NCI-H2107 (cell line): ENCODE measurements at places on chromosomes 2 and 18.

- no peak for DNase-seq
Measured at GRCh38 chr2:227365833-227366232, 13.3 kb downstream of the TM4SF20 start.

- no peak for DNase-seq
Measured at GRCh38 chr2:136375017-136375901, 257.3 kb upstream of the CXCR4 start.

DNA sequence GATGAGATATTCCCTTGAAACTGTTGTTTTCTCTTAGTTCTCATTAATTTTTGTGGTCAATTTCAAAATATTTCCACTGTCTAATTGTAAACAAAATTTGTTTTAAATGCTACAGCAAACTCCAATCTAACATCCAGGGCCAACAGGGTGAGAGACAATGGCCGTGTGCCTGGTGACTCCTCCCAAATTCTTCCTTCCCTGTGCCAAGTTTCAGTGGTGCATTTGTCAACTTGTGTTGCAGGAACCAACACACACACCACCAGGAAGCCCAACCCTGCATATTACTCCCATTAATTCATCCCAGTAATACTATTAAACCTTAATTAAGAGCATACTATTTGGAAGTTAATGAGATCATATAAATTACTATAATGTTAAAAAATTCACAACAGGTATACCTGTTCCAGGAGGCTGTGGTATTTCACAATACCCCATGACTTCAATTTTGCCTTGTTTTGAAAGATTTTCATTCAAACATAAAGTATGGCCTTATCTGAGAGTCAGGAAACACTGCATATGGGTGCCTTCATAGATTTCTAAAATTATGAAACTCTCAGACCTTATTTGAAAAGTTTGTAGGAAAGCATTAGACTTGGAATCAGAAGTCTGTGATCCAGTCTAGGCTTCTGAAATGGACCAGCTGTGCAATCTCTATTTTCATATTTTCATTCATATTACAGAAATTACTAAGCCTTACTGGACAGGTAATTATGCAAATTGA is 1.1 kb downstream of the SERPINB2 start:
- DNase-seq, result no peak

DNA sequence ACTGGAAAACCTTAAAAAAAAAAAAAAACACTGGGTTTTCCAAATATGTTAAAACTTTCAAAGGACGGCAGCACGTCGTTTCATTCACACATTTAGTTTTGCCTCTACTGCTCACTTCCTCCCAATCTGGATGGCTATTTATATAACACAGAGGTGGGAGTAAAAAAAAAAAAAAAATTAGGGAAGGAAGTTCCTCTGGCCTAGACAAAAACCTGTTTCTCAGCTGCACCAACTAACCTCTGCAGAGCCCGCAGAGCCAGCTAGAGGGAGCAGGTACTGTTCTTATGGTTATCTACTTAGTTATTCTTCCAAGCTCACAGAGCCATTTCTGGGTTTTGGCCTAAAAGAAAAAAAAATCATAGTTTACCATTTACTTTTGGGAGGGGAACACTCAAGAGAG is 28.1 kb downstream of the SLC1A4 start:
- no peak for DNase-seq

DNA sequence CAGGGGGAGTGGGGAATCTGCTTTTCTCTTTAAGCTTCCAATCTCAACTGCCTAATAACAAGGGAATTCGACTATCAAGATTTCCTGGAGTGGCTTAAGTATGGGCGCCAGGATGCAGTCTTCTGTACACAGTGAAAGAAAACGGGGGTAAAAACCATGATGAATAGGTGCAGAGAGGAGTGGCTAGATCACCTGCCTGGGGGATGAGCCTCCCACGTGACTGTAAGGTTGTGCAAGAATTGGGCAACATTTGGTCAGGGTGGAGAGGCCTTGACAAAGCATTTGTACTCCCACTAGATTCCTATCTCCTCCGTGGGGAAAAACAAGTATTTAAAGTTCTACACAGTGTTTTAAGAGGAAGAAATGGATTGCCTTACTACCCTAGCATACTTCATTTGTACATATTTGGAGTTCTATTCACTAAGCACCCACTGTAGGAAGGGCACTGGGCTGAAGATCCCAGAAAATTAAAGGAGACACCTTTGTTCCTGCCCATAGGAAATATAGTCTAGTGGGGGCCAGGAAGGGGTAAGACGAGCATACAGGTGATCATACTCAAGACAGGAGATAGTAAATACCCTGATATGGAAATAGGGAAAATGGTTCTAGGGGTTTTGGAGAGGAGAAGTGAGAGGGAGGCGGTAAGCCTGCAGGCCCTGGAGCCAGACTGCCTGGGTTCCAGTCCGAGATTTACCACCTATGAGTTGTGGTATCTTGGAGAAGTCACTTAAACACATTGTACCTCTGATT is 29.2 kb downstream of the EPAS1 start:
- no peak for DNase-seq

- DNase-seq, result no peak
Measured at GRCh38 chr2:26229595-26229994, 14.8 kb downstream of the HADHA start.

DNA sequence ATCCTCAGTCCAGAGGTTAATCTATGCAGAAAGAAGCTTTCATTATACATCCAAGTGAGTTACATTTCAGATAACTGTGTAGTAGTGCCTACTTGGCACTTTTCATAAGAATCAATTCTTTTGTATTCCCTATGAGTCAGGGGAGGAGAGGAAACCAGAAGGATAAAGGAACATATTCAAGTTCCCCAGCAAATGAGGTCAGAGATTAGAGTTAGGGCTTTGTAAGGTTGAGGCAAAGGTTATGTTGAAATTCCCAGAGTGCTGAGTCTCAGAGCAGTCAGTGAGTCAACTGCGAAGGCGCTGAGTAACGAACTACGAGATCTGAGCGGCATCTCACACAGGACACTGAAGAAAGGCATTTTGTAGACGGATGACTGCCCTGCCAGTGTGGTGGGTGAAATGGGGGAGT is 25.1 kb upstream of the ME2 start:
- no peak for DNase-seq

- DNase-seq, result no peak
Measured at GRCh38 chr18:23958036-23958435, 56.5 kb upstream of the TTC39C start.

DNA sequence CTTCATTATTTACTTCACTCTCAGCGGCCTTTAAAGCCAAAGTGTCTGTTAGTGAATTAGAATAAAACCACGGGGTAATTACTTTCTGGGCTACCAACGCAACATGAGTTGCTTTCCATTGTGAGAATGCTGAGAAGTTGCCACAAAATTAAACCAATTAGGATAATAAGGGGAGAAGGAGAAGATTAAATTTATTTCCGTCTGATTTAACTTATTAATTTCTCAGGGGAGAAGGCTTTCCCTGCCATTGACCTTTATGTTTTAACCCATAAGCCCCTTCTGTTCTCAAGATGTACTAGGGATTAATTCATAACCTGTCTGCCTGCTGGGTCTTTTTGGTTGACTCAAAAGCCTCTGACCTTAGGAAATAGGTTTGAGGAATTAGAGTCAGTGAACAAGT is 42.3 kb upstream of the IGFBP5 start:
- DNase-seq, result no peak

GRCh38 chr2:86284987-86285386 is 52.4 kb downstream of the REEP1 start:
- no peak for DNase-seq

DNA sequence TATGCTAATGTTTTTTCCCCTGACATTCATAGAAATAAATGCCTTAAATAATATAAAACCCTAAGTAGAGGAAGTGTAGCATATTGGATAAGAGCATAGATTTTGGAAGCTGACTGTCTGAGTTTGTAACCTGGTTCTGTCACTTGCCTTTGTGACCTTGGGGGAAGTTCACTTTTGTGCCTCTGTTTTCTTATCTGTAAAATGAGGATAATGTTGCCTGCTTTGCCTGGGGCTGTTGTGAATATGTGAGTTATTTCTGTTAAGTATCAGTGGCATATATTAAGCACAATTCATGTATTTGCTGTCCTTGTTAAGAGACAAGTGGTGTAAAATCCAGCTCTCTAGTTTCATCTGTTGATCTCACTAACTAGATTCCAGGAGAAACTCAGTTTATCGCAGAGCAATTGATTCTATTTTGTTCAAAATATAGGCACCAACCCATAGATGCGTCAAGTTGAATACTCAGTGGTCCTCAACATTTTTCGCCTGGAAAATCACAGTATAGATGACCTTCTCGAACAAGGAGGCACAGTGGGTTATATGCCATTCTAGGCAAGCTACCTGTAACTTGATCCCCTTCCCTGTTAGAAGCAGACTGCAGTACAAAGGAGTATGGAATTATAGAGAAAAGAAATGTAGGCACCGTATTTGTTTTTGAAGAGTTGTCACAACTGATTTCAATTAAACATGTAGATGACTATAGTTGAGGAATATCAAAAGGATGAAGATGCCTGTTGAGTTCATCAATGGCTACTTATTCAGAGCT is 67.0 kb downstream of the SOCS6 start:
- DNase-seq, result no peak

DNA sequence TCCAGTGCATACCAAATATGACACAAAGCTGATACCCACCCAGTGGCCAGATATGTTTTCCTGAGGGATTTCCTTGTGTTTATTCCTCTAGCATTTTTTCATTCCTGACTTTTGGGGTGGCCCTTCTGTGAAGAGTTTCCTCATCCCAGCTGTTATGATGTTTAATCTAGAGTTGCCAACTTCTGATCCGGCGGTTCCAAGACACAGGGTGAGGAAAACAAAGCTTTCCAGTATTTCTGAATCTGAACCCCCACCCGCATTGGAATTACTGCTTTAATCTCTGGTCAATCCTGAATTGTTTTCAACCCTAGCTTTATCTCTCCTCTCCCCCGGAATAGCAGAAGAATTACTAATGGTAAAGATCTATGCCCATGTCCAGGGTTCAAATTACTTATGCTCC is 39.2 kb upstream of the PNPT1 start:
- DNase-seq, result no peak

GRCh38 chr2:115939902-115940301 is 1497.5 kb downstream of the DPP10 start:
- no peak for DNase-seq

DNA sequence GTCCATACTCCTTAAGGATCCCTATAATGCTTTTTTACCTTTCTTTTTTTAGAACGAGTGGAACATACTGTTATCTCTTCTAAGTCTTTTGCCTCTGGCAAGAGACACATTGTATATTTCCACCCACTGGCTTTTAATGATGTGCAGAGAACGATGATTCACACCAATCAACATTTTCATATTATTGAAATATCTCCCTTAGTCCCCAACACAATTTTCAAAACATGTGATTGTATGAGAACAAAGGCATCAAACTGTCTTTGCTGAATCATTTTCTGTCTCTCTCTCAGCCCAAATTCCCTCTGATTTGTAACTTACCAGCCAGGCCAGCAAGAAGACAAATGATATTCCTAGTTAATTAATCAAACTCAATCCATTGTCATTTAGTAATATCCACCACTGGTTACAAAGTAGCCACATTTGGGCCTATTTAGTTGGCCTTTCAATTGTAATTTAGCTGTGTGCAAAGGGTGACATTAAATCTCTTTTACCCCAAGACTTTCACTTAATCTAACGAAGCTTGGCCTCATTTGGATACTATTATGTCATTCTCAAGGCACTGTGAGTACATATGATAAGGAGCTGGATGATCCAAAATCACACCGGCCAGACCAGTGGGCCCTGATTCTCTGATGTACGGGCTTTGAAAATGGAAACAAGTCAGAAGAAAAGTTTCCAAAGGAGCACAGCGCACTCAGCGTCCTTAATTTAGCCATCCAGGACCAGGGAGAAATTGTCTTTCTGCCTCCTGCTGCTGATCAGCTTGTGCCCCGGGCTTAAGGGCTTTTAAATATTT is 185.1 kb downstream of the SCG2 start:
- DNase-seq, result no peak

GRCh38 chr2:179268277-179268925 is 3.8 kb upstream of the SESTD1 start:
- DNase-seq, result no peak

GRCh38 chr2:217799563-217800432 is 203.0 kb downstream of the TNS1 start:
- DNase-seq, result no peak

GRCh38 chr2:10658041-10658913 is 31.5 kb downstream of the NOL10 start:
- no peak for DNase-seq

GRCh38 chr2:62938126-62938525 is 112.5 kb upstream of the OTX1 start:
- DNase-seq, result no peak

GRCh38 chr2:154623819-154624218 is 74.7 kb upstream of the KCNJ3 start:
- DNase-seq, result no peak

GRCh38 chr2:233173115-233173514 is 78.4 kb upstream of the ATG16L1 start:
- DNase-seq, result no peak

- DNase-seq, result no peak
Measured at GRCh38 chr2:231362555-231363184, 32.8 kb upstream of the B3GNT7 start.

GRCh38 chr2:2926009-2926857 is 451.4 kb downstream of the EIPR1 start:
- no peak for DNase-seq

DNA sequence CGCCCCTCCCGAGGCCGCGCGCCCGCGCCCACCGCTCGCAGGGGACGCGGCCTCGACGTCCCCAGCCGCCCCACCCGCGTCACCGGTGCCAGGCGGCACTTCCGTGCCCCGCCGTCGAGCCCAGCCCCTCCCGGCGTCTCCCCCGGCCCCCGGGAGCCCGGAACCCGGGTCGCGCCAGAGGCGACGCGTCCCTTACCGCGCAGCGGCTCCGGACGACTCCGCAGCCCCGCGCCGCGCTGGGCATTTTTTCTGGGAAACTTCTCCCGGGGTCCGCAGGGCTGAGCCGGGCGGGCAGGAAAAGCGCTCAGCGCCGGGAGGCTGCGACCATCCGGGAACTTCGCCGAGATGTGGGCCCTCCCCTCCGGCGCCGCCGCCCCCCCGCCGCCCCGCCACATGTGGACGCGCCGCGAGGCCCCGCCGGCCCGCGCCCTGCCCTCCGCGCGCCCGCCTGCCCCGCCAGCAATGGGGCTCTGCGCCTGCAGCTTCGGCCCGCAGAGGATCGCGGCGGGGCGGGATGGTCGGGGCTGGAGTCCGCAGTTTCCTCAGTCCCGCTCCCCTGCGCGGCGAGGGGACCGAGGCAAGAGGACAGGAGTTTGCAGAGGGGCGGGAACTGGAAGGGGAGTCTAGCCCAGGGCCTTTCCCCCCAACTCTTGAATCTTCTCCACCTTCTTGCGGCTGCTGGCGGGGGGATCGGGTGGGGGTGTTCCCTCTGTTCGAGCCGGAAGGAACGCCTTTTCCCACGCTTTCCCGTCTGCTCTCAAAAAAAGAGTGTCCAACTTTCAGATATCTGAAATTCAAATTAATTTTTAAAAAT is 81.5 kb downstream of the CHRNA1 start:
- no peak for DNase-seq
